ENCODE measurements at places on chromosomes 1 and 21.

- DNase-seq = no peak
These were observed 19.7 kb upstream of the NRDC start for GRCh38 chr1:51898090-51898734.

DNA sequence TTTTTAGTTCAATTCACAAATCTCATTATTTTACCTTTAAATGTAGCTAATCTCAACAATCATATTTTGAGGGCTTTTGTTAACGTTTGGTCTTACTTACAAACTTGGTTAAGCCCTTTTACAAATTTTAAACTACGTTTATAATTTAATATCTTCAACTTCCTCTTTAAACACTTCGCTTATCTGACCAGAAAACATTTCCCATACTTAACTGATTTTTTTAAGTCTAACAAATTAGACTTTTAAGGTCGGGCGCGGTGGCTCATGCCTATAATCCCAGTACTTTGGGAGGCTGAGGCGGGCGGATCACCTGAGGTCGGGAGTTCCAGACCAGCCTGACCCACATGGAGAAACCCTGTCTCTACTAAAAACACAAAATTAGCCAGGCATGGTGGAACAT is 300.9 kb downstream of the LMX1A start:
- DNase-seq = no peak

GRCh38 chr1:30041741-30042437 is 681.5 kb downstream of the MATN1 start:
- DNase-seq = no peak

- peak; percentile 7 for DNase-seq
These were observed 102.0 kb downstream of the FMN2 start for GRCh38 chr1:240193679-240194078.

DNA sequence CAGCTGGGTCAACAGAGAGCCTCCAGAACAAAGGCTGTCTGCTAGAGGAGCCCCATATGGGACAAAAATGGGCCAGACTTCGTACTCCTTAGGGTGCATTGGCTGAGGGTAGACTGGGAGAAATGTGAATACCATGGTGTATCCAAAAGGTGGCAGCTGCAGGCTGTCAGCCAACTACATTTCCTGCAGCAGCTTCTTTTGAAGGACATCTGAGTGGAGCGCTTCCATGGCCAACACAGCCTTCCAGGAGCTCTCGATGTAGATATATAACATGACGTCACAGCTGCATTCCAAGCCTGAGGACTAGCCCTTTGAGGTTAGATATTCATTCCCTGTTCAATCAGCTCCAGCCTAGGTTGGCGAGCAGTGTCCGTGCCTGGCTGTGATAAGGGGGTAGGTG is 107.7 kb downstream of the MAB21L3 start:
- no peak for DNase-seq
